Activated CD8-positive, alpha-beta memory T cell treated with anti-CD3 and anti-CD28 coated beads for 1 hour (primary cell): ENCODE measurements at places on chromosomes 6 and 20.
A peak's percentile ranks its signal among the peaks of the same experiment; 100 is the strongest.

DNA sequence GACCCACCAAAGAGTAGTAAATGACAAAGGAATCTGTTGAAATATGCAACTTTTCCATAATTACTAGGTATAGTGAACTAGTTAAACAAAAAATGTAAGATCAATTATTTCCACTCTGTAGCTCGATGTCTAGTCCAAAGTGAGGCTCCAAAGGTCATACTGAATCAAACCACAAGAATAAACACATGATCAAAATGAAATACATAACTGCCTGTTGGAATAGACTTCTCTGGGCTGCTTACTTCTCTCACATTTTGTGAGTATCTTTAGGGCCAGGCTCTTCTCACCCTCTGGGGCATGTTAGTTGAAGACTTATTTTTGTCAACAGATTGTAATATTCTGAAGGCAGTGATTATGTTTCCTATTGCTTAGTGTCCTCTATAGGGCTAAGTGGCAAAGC lies 103.7 kb upstream of the TMEM170B start:
- no peak for DNase-seq

DNA sequence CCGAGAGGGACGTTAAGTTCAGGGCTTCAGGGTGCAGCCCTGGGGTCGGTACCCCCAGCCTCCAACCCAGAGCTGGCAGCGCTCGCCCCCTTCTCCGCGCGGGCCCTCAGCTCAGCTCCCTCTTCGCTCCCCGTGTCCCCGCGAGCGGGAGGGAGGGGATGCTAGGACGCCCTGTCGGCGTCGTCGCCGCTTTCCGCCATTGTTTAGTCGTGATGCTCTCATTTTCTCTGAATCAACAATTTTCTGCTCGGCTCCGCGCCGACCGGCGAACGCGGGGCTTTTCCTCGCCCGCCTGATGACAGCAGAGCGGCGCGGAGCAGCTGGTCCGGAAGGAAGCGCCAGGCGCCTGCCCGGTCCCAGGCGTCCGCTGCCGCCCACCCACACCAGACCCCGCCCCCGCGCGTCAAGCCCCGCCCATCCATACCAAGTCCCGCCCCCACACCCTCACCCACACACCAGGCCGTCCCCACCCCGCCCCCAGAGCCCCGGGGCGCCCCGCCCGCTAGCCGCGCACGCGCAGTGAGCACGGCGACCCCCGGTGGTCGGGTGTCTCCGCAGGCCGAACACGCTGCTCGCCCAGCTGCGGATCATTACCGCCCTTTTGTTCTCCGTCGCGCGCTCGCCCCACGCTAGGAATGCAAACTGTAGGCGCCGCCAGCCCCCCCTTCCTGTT lies 50.1 kb upstream of the SLC32A1 start:
- DNase-seq = peak; percentile 45

DNA sequence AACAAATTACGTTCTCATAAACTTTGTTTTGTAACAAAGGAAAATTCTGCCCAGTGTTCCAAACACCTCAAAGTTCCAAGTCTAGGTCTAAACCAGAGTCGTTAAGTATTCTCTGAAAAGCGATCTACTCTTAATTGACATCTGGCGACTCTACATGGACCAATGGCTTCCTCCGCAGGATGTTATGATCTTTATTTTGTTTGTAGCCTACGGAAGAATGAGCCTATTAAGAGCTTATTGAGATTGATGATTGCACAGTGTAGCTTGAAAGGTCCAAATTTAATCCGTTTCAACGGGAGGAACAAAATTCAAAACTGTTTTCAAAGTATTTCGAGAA lies 61.1 kb downstream of the FAM217A start:
- DNase-seq = no peak

DNA sequence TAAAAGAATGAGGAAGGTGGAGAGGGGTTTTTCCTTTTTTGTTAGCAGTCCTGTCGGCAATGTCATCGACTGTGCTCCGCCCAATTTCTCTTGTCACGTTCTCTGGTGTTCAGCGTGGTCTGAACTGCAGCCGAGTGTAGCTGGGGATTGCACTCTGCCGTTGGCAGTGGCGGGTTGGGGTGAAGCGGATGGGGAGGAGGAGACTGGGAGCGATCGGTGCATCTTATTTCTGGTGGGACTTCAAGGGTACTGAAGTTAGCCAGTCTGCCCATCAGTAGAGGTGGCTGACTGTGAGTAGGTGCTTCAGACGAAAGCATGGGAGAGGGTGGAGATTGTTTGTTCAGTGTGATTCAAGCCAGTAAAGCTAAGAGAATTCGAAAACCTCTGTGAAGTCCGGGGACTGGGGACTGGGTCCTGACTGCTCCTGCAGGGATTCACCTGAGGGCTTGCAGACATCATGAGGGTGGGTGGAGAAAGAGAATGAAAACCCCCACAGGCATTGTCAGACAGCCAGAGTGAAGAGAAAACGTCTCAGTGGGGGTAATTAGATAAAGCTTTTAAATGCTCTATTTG lies 5.1 kb downstream of the RREB1 start:
- no peak for DNase-seq
